ENCODE measurements at places on chromosomes 16 and 17.

DNA sequence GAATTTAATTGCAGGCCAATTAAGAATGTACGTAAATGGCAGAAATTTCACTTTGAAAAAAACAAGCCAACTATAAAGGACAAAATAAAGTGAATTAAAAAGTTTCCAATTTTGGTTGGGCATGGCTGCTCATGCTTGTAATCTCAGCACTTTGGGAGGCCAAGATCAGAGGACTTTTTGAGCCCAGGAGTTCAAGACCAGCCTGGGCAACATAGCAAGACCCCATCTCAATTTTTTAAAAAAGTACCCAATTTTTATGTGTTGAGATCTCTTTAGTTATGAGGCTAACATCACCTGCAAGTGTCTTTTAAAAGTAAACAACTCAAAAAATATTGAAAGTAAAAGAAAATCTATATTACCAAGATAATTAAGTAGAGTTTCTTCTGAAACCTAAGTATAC, 25.9 kb downstream of the GNA13 start:
- no peak for DNase-seq

DNA sequence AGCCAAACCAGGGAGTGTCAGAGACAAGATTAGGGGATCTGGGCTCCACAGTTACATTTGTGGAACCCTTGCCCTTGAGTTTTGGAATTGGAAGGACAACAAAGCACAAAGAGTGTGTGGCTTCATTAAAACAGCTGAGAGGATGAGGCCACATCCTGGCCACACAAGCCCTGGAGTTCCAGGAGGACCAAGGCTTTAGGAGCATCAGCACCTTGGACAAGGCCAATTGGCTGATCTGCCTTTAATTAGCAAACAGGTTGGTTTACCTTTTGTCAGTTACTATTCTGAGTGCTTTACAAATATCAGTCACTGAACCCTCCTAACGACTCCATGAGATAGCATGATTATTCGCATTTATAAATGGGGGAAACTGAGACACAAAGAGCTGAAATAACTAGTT, 54.7 kb downstream of the SLC6A2 start:
- DNase-seq = no peak

DNA sequence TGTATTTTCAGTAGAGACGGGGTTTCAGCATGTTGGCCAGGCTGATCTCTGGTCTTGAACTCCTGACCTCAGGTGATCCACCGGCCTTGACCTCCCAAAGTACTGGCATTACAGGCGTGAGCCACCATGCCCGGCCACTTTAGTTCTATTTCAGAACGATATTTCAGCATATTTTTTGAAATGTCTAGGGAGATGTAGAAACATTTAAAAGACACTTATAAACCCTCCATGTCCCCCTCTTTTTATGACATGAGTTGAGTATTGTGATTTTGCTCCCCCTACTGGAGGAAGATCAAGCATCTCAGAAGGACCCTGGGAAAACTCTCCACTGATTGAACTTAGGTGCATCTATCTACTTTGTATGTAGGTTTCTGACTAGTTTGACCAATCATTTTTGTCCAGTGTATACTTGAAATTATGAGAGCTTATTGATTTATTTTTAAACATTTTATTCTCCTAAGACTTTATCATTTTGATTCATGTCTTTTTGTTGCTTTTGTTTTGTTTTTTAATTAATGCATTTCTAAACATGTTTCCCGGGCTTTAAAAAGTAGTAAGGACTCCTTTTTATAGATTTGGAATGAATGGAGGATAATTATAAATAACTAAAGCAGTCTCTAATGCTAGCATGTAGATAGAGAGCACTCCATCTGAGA, 105.1 kb downstream of the CHD9 start:
- no peak for DNase-seq

DNA sequence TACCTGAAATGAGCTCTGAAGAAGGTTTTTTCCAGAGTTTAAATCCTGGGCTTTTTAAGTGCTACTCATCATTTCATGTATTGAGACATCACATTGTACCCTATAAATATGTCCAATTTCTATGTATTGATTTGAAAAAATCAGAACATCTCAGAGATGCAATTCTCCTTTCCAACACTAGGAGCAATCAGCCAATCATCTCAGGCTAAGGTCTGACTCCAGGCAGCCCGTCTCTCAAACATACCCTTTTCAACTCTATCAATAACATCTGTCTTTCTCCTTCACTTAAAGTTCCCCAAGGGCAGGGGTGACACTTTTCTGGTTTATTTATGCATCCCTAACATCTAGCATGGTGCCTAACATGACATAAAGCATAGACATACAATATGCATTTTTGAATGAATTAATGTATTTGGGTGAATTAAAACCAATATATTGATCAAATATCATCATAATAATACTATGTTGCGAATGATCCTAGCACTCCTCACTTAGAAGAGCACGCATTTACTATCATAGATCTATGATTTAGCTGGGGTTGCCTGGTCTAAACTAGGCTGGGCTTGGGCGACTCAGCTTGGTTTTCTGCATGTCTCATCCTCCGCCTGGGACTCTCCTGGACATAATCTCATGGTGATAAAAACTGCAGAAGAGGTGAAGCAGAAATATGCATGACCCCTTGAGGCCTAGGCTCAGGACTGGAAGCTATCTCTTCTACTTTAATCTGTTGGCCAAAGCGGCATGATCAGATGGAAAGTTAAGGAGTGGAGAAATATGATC, 5.2 kb upstream of the CDH11 start:
- no peak for DNase-seq

DNA sequence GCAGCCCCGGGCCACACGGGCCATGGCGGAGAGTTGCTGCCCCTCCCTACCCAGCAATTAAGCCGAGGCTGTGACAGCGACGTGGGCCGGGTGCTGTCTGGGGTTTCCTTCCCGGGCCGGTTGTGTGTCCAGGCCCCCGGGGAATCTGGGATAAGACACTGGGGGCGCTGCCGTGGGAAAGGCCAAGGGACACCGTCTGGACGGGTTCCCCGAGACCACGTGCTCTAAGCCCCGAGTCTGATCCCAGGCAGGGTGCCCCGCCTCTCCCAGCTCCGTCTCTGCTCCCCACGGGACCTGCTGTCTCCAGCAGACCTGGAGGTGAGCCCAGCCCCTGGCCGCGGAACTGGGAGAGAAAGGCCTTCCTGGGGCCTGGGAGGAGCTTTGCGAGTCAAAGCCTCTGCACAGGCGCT, 92.2 kb downstream of the IRX3 start:
- DNase-seq = peak; percentile 95

DNA sequence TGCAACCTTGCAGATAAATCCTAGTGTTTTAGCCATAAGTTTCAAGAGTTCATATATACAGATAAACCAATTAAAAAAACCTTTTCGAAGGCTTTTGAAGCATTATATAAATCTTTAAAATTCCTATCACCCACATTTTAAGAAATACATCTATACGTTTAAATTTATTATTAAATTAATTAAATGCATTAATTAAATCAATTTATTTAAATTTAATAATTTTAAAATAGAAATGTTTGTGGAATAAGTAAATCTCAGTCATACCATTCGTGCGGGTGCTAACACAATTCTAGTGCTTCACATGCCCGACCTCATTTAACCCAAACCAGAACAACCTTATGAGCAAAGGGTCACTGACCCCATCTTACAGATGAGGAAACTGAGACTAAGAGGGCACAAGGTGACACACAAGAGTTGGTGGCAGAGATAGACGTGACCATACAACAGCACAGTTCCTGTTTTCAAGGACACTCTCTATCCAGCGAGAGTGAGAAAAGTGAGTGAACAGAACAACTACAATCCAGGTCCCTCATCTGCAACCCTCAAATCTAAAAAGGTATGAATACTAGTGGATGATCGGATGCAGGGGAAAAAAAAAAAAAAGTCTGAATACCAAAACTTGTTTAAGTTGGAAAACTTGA, 1.4 kb downstream of the NSMCE1 start:
- no peak for DNase-seq

GRCh38 chr16:3514621-3515020, 13.8 kb downstream of the CLUAP1 start:
- DNase-seq = no peak

GRCh38 chr17:2120586-2121335, 65.9 kb downstream of the HIC1 start:
- no peak for DNase-seq

DNA sequence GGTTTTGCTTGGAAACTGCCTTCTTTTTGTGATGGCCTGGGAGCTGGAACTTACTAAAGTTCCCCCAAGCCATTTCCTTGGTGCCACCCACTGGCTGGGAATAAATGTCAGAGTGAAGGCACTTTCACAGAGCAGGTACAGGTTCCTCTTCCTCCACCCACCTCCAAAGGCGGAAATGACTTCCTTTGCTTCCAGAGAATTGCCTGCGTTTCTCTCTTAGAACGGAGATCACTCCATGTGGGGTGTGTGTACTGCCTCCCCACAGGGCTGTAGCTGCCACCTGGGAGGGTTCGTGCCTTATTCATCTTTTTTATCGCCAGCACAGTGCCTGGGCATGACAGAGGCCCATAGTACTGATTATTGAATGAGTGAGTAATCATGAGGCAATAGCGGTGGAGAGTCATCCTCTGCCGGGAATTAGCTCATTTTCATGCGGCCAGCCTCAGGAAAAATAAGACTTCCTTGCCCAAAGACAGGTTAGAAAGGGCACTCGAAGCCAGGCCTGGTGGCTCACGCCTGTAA, 32.2 kb upstream of the HAS3 start:
- DNase-seq = no peak

- no peak for DNase-seq
Observed at GRCh38 chr17:36765436-36766043, 164.2 kb downstream of the MRM1 start.

DNA sequence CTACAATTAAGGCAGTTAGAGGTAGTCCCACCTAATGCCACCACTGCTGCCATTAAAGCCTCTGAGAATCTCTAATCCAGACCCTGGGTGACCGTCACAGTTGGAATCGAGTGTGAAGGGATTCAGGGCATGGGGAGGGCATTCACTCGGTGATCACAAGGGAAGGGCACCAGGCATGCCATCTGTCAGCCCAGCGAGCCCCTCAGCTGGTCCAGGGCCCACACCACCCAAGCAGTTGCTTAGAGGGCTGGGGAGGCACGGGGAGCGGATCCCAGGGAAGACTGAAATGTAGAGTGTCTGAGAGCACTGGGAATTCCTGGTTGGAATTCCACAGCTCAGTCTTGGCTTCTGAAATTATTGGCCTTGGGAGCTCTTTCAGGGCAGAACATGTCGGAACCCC, 294.6 kb downstream of the CPPED1 start:
- DNase-seq = no peak

GRCh38 chr16:46736695-46737094, 11.4 kb downstream of the MYLK3 start:
- DNase-seq = no peak

DNA sequence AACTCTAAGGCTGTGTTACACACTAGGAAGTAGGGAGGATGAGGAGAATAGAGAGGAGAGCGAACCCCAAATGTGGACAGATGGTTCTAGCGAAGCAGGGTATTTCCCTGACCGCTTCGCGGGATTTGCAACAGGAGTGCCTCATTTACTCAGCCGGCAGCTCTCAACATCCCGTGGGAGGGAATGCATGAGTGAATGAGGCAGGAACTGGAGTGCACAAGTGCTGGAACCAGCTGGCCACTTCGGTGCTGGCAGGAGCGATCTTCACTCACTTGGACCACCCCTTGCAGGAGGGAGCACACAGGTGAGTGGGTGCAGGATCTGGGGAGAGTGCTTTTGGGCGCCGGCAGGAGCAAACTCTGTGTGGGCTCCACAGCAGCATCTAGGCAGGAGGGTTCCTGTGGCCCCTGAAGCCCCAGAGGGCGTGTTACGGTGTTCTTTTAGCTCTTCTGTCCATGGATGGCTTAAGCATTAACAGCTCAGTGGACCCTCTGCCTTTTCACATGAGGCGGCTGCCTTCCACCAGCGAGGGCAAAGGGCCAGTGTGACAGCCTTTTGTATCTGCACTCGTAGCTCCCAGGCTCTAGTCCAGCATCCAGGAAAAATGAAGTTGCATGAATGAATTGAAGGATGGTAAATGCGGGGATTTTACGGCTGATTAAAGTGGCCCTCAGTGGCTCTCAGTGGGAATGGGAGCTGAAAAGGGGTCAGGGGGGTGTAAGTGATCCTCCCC, 17.4 kb upstream of the ZNHIT3 start:
- no peak for DNase-seq

GRCh38 chr17:336110-337021, 16.2 kb downstream of the RPH3AL start:
- DNase-seq = peak; percentile 80

DNA sequence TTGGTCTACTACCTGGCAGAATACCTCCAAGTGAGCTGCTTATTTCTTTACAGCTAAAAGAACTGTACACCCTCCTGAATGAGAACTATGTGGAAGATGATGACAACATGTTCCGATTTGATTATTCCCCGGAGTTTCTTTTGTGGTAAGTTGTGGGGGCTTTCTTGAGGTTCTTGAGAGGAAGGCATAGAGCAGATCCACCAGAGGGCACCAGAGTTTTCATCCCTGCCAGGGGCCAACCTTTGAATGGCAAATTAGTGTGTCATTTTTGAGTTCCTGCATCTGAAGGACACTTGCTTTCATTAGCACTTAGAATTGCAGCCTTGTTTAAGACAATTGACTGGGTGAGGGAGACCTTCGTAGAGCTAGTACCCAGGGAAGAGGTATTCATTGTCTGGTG, 35.0 kb downstream of the NMT1 start:
- DNase-seq = no peak
